ENCODE measurements at places on chromosomes 4 and X.

GRCh38 chr4:66636349-66636748, 909.0 kb downstream of the CENPC start:
- DNase-seq = no peak

DNA sequence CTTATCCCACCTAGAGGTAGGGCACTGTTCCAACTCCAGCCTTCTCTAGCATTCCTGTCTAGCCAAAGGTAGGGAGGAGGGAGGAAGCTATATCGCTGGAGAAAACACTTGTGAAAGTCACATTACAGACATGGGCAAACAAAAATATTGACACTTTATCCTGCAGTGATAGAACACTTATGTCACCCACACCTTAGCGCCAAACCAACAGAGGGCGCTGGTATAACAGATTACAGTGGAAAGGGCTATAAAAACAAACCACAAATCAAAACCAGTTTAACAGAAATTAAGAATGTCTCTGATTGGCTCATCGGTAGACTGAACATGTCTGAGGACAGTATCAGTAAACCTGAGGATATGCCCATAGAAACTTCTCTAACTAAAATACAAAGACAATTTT, 451.3 kb downstream of the TLL1 start:
- DNase-seq = no peak

- DNase-seq = no peak
Observed at GRCh38 chrX:11399489-11400094, 106.4 kb downstream of the AMELX start.

- no peak for DNase-seq
Observed at GRCh38 chr4:42642845-42643615, 13.9 kb downstream of the ATP8A1 start.

DNA sequence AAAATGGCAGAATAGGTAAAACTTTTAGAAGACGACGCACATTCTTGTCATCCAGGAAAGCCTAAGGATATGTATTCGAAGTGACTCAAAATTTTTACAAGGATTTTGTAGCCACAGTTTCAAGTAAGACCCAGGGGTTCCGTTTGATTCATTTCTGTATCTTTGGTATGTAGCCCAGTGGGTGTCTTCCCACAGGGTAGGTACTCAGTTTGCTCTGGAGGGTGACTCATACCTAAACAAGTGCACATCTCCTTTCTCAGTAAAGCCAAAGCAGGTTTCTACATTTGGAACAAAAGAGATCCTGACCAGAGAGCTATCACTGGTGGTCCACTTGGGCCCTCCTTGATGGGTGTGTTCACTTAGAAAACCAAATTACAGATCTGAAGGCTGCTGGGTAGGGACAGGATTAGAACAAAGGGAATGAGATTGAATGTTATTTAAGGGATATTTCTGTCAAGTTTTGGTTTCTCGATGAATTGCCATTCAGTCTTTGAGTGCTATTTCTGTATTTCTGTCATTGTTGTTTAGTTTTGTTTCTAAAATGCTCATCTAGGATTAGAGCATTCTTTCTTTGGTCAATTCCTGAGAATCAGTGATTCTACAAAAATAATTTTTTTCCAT, 56.1 kb downstream of the PLS3 start:
- no peak for DNase-seq

DNA sequence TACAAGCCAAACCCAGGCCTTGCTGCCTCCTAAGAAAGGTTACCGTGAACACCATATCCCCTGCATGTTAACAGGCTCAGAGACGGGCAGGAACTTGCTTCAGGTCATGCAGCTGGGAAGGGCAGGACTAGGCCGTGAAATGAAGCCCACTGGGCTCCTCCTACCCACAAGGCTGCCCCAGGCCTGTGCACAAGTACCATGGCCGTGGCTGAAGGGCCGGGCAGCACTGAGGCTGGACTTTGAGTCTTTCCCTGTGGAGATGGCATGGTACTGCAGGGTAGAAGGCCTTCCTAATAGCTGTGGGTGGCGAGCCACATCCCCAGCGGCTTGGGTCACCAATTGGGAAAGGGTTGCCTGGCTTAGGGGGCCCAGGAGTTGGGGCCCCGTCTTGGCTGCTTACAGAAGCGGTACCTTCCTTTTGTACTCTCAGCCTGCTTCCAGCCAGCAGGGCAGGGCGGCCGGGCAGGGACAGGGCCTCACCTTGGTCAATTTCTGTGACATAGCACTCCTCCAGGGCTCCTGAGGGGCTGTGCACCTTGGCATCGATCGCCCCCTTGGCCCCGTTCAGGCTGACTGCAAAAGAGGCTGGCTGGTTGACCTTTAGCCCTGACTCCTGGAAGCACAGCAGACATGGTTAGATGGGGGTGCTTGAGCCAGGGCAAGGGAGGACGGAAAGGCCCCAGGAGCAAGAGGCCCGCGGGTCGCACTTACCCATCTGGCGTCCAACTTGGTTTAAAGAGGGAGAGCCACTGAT, 23.8 kb downstream of the FLNA start:
- no peak for DNase-seq
